Upper lobe of left lung (tissue), 6 donors: ENCODE measurements at places on chromosomes 7 and 10. TPM values are rescaled to one million over a fixed set of nuclear protein-coding genes. Genes with fewer than 3 reads are reported as not detected.

GRCh38 chr7:135359615-135360014 is 126.0 kb downstream of the STRA8 start:
- H3K27me3 ChIP-seq: no peaks in the 10 kb centered on the region
- H3K36me3 ChIP-seq: peaks cover 13% of the 10 kb centered on the region
- H3K4me1 ChIP-seq: no peaks in the 10 kb centered on the region
- no peak for DNase-seq

Gene CTAGE15
- 0.61 TPM for total RNA-seq

GRCh38 chr10:33133557-33133956 is 175.5 kb upstream of the ITGB1 start:
- no peaks in the 10 kb centered on the region for H3K36me3 ChIP-seq
- no peak overlapping the region for H3K4me3 ChIP-seq
- H3K27ac ChIP-seq: no peak overlapping the region
- H3K4me1 ChIP-seq: peaks cover 13% of the 10 kb centered on the region
- H3K27me3 ChIP-seq: no peaks in the 10 kb centered on the region

DNA sequence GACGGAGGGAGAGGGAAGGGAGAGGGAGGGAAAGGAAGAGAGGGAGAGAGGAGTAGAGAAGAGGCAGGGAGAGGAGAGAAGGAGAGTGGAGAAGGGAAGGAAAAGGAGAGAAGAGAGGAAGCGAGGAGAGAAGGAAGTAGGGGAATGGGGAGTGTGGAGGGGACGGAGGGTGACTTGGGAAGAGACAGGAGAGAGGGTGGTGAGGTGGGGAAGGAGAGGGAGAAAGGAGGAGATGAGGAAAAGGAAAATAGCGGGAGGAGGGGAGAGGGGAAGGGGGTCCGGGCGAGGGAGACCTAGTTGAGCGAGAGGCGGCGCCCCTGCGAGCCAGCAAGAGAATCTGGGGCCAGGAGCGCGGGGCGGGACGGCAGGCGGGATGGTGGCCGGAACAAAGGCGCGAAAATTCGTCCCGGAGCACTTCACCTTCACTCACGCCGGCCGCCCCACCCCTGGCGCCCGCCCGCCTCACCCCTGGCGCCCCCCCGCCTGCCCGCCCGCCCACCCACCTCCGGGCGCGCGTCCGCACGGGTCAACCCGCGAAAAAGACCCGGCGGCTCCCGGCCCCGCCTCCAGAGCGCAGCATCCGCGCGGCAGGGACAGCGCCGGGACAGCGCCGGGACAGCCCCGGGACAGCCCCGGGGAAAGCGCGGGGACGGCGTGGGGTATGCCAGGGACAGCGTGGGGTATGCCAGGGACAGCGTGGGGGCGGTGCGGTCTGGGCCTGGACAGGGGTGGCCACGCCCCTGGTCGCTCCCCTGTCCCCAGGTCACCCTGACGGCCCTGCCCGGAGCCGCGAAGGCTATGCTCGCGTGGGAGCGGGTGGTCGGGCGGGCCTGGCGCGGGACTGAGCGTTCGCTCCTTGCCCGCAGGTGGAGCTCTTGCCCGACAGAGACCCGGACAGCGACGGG is 4.2 kb downstream of the VSTM2A start:
- H3K27me3 ChIP-seq: no peaks in the 10 kb centered on the region
- peak; percentile 82 for DNase-seq
- peak overlapping the region; percentile 23 for H3K4me3 ChIP-seq
- peaks cover 19% of the 10 kb centered on the region for H3K4me1 ChIP-seq

DNA sequence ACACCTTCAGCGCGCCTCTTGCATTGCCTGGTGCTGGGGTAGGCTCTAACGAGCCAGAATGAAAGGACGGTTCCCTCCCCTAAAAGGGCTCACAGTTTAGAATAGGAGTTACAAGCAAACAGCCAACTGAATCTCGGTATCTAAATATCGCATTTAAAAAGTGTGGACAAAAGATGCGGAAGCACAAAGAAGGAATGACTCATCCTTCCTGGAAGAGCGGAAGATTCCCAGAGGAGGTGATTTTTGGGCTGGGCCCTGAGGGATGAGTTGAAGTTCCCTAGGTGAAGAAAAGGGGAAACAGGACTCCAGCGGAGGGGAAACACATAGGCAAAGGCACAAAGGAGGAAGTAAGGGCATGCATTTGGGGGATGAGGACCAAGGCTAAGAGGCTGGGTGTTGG is 29.9 kb downstream of the SRRM3 start:
- no peak overlapping the region for H3K4me3 ChIP-seq
- H3K27me3 ChIP-seq: no peaks in the 10 kb centered on the region
- no peaks in the 10 kb centered on the region for H3K36me3 ChIP-seq
- DNase-seq: no peak

Gene OR6V1
- not detected for total RNA-seq

DNA sequence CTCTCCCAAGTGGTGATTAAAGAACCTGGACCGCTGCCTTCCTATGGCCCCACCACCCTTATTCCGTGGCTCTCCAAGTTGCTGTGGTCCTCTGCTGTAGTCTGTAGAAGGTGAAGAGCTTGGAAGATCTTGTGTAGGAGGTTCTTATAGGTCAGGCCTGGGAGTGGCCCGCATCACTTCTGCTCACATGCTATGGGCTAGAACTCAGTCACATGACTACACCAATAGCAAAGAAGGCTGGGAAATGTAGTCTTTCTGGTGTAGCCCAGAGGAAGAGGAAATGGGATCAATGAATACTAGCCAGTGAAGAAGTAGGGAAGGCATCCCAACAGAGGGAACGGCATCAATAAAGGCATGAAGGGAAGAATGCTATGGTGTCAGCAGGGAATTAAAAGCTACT is 41.3 kb upstream of the AOAH start:
- H3K27ac ChIP-seq: no peak overlapping the region
- H3K27me3 ChIP-seq: no peaks in the 10 kb centered on the region
- no peaks in the 10 kb centered on the region for H3K4me1 ChIP-seq
- no peaks in the 10 kb centered on the region for H3K36me3 ChIP-seq
- no peak for DNase-seq
- no peak overlapping the region for H3K4me3 ChIP-seq

Gene ZNF804B
- total RNA-seq: not detected

Gene XRCC2
- 1.3 TPM for total RNA-seq

Gene NPSR1
- not detected for total RNA-seq

GRCh38 chr7:122965306-122965705 is 30.2 kb downstream of the TAS2R16 start:
- DNase-seq: no peak
- H3K27ac ChIP-seq: no peak overlapping the region
- H3K4me1 ChIP-seq: no peaks in the 10 kb centered on the region

- H3K27ac ChIP-seq: no peak overlapping the region
- H3K27me3 ChIP-seq: no peaks in the 10 kb centered on the region
- DNase-seq: no peak
- no peaks in the 10 kb centered on the region for H3K36me3 ChIP-seq
Measured at GRCh38 chr10:87844837-87845623, 18.3 kb downstream of the KLLN start.

DNA sequence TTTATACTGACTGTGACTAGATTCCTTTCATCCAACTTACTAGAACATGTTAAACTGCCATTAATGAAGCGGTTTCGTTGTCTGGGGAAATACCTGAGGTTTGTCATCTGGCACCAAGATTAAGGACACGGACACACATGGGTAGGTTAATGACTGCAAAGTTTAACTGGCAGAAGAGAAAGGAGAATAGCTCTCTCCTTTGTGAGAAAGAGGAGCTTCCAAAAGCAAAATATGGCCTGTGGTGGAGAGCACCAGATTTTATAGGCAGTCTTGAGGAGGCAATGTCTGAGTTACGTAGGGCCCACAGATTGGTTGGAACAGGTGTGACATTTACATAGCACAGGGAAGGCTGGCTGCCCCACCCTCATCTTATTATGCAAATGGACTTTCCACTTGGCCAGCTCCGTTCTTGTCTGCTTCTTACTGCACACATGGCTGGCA is 1193.0 kb upstream of the CELF2 start:
- H3K4me3 ChIP-seq: no peak overlapping the region
- no peak overlapping the region for H3K27ac ChIP-seq
- no peak for DNase-seq
- no peaks in the 10 kb centered on the region for H3K27me3 ChIP-seq

GRCh38 chr10:96513305-96513697 is 425 bp downstream of the TLL2 start:
- H3K4me3 ChIP-seq: peak overlapping the region; percentile 43
- no peaks in the 10 kb centered on the region for H3K27me3 ChIP-seq
- peaks cover 23% of the 10 kb centered on the region for H3K4me1 ChIP-seq
- no peak overlapping the region for H3K27ac ChIP-seq

GRCh38 chr7:38321515-38321944 is 48.1 kb upstream of the TARP start:
- no peak overlapping the region for H3K4me3 ChIP-seq
- DNase-seq: no peak
- no peak overlapping the region for H3K27ac ChIP-seq
- H3K4me1 ChIP-seq: no peaks in the 10 kb centered on the region
- H3K36me3 ChIP-seq: no peaks in the 10 kb centered on the region

- no peaks in the 10 kb centered on the region for H3K4me1 ChIP-seq
- H3K36me3 ChIP-seq: no peaks in the 10 kb centered on the region
- H3K4me3 ChIP-seq: no peak overlapping the region
- H3K27me3 ChIP-seq: no peaks in the 10 kb centered on the region
Measured at GRCh38 chr7:155097338-155097737, 27.2 kb downstream of the HTR5A start.

DNA sequence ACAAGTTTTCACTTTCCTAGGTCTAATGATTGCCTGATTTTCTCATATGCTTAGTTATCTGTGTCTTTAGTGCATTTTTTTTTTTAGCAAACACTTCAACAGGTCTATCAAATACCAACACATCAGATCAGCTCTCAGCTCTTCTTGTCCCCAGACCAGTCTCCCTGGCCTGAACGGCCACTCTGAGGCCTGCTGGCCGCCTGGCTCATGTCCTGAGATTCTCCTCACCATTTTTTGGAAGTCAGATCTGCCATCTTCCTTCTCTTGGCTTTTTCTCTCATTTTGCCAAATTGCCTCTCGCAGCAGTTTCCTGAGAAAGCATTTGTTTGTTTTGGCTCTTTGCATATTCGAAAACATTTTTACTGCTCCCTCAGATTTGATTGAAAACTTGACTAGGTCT is 29.3 kb downstream of the PPP2R2D start:
- no peak overlapping the region for H3K27ac ChIP-seq
- DNase-seq: no peak
- no peaks in the 10 kb centered on the region for H3K36me3 ChIP-seq
- peaks cover 57% of the 10 kb centered on the region for H3K4me1 ChIP-seq
- H3K4me3 ChIP-seq: no peak overlapping the region

Gene SPDYE6
- not detected for total RNA-seq

DNA sequence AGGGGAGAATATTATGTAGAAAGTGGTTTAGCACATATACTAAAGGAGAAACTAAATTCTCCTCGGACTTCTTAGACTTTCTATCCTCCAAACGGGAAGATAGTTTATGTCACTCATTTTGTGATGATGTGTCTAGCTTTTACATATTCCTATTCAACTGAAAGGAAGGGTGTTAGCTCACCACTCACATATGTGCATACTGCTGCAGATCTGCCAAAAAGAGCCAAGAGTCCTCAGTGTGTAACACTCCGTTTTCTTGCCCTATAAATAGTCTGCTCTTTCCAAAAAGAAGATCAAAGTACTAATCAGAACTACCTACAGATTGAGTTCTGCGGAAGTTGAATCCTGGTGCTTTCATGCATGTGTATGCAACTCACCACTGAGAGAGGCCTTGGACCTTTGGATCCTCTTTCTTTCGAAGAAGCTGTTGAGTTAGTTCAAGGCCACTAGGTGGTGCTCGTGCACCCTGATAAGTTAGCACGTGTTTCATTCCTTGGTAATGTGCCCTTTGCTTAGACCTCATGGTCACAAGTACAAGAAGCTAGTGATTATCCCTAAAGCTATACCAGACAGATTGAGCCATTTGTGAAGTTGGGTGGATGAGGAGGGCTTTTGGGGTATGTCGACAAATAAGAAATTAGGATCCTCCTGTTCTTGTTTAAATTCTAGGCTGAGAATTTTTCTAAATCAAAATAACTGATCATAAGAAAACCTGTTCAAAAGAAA is 14.1 kb downstream of the YAE1 start:
- H3K36me3 ChIP-seq: no peaks in the 10 kb centered on the region
- DNase-seq: peak; percentile 82
- peaks cover 8% of the 10 kb centered on the region for H3K4me1 ChIP-seq
- H3K4me3 ChIP-seq: no peak overlapping the region

DNA sequence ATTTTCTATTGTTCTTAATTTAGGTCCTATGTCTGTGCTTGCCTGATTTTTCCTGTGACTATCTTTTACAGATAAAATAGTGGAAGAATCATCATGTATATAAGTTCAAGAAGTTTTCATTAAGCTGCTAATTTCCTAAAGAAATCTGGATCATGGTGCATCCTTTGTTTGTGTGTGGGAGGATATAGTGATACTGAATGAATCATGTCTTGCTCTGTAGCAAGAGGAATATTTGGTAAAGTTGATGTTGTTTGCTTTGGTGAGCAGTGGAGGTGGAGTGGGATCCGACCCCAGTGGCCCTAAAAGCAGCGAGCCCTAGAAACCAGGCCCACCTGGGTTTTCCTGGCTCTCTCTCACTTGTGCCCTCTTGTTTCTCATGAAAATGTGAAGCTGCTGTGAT is 83.7 kb downstream of the CCNY start:
- H3K4me1 ChIP-seq: peaks cover 31% of the 10 kb centered on the region
- no peak overlapping the region for H3K4me3 ChIP-seq
- H3K36me3 ChIP-seq: no peaks in the 10 kb centered on the region
- H3K27me3 ChIP-seq: no peaks in the 10 kb centered on the region
- no peak overlapping the region for H3K27ac ChIP-seq
- no peak for DNase-seq

GRCh38 chr10:103086261-103086660 is 106.8 kb downstream of the NT5C2 start:
- no peaks in the 10 kb centered on the region for H3K4me1 ChIP-seq
- no peaks in the 10 kb centered on the region for H3K27me3 ChIP-seq
- no peak overlapping the region for H3K27ac ChIP-seq
- DNase-seq: no peak
- H3K36me3 ChIP-seq: peaks cover 47% of the 10 kb centered on the region

- H3K27ac ChIP-seq: peak overlapping the region; percentile 89
- peaks cover 13% of the 10 kb centered on the region for H3K36me3 ChIP-seq
- H3K27me3 ChIP-seq: no peaks in the 10 kb centered on the region
- H3K4me3 ChIP-seq: no peak overlapping the region
- H3K4me1 ChIP-seq: peaks cover 59% of the 10 kb centered on the region
- DNase-seq: no peak
Measured at GRCh38 chr7:4742852-4743251, 32.6 kb upstream of the AP5Z1 start.

DNA sequence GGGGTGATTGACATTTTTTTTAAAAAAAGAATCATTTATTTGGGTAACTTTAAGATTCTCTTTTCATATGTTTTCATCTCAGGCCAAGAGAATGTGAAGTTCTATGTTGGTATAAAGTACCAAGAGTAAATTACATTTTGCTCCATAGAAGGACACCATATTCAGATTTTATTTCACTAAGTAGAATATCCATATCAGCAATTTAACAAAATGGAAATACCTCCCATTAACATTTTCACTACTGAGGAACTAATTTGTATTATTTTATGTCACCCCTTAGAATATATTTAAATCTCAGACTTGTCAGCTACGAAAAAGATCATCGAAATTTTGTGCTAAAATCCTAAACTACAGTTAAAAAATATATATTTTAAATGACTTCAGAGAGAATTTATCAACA is 274.3 kb downstream of the SEMA3D start:
- DNase-seq: no peak
- no peaks in the 10 kb centered on the region for H3K36me3 ChIP-seq
- H3K27ac ChIP-seq: no peak overlapping the region
- no peak overlapping the region for H3K4me3 ChIP-seq
- no peaks in the 10 kb centered on the region for H3K4me1 ChIP-seq
- no peaks in the 10 kb centered on the region for H3K27me3 ChIP-seq

- no peak overlapping the region for H3K4me3 ChIP-seq
- H3K36me3 ChIP-seq: no peaks in the 10 kb centered on the region
- H3K4me1 ChIP-seq: no peaks in the 10 kb centered on the region
- no peaks in the 10 kb centered on the region for H3K27me3 ChIP-seq
- DNase-seq: no peak
Measured at GRCh38 chr7:54689394-54690049, 69.5 kb downstream of the SEC61G start.

Gene PNLIPRP3
- not detected for total RNA-seq
